NCI-H82 (cell line): ENCODE measurements at places on chromosomes 5 and 9.

GRCh38 chr5:155004138-155004744, 9.3 kb upstream of the KIF4B start:
- DNase-seq, result no peak

- no peak for DNase-seq
These were observed 30.9 kb downstream of the GALNT10 start for GRCh38 chr5:154221371-154221896.

DNA sequence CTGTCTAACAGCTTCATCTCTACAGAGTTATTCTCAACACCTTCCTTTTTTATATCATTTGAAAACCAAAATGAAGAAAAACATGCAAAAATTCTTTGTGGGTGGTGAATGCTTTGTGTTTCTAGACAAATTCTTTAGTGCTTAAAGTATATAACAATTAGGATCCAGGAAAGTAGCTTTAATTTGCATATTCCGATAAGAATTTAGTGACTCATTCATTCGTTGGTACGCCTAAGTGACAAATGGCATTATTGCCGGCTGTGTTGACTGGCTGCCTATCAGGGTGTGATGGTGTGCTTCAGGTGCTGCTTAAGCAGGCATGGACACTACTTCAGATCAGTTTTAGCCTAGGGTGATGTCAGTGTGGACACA, 35.2 kb downstream of the LMNB1 start:
- no peak for DNase-seq

DNA sequence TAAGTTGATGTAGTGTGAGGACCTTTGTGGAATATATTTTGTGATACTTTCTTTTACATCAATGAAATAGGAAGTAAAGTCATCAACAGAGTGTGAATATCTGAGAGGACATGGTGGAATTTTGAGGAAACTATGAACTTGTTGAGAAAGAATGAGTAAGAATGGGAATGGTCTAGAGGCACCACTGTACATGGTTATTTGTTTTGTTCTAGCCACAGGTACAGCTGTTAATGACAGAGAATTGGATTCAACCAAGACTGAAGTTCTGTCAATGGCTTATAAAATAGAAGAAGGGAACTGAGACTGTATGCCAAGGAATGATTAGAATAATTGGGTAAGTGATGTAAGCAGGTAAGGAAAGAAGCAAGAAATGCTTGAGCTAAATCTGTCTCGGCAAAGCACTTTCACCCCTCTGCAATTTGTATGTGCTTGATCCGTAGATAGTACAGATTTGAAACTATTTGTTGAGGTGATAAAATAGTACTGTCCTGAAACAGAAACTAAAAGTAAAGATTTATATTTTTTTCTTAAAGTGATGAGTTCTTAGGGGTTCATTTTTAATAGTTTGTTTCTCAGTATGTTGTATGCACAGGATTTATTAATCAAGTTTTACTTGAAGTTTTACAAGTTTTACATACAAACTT, 468.8 kb upstream of the SMC2 start:
- no peak for DNase-seq

DNA sequence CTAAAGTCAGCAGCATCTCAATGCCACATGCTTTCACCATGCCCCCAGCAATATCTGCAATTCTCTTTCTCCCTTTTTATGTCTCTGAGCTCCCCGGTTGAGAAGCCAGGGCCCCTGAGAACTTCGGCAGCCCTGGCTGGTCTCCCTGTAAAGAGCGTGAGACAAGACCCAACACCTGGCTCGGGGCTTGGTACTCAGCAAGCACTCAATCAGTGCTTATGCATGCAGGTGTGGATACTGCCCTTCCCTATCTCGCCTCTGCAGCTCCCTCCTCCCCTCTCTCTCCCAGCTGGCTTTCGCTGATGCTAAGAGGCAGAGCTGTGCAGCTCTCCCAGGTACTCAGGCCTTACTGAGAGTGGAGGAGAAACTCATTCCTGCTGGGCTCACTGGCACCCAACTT, 41.7 kb upstream of the AKNA start:
- DNase-seq, result no peak
